RWPE2 (cell line): ENCODE measurements at places on chromosomes 2 and 18.

DNA sequence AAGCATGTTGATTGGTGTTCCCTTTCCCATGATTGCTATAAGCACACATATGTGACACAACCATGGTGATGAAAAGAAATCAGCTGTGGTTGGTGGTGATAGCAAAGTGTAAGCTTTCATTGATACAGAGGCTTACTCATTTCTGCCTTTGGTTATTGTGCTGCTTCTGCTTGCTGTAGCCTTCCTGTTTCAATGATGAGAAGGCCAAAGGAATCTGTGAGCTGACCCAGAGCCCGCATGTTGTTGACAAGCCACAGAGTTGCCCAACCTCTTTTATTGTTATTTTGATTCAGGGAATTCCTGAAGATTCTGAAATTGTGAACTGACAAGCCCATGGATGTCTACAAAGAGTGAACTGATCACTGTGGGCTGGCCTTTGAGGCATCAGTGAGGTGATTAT lies 164.4 kb downstream of the TMEFF2 start:
- no peak for DNase-seq

- DNase-seq: no peak
Measured at GRCh38 chr2:19251554-19251953, 106.9 kb downstream of the OSR1 start.

DNA sequence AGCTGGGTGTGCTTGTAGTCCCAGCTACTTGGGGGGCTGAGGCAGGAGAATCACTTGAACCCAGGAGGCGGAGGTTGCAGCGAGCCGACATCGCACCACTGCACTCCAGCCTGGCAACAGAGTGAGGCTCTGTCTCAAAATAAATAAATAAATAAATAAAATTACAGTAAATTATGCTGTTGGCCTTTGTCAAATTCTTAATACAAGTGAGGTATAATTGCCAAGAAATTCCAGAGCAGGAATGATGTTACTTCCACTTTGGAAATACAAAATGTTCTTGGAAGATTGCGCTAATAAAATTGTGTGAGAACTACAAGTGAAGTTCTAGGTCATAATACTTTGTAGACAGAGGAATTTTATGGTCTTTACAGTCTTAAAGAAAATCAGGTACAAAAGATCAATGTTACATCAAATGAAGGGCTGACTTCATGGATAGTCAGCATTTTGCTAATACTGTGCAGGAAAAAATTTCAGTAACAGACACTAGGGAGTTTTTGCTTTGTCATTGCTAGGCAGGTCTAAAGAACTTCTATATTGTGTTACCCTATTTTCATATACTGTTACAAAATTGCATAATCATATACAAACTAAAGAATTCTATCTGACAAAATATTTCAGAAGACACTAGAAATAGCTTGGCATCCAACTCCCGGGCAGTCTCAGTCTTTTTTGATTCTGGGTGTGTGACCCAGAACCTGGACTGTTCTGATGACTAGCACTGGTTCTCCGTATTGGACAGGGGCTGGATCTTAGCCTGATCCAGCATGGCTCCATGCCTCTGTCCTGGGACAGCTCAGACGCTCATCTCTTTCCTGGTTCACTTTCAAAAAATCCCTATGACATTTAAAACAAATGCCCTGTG lies 76.0 kb upstream of the STK17B start:
- DNase-seq: no peak

DNA sequence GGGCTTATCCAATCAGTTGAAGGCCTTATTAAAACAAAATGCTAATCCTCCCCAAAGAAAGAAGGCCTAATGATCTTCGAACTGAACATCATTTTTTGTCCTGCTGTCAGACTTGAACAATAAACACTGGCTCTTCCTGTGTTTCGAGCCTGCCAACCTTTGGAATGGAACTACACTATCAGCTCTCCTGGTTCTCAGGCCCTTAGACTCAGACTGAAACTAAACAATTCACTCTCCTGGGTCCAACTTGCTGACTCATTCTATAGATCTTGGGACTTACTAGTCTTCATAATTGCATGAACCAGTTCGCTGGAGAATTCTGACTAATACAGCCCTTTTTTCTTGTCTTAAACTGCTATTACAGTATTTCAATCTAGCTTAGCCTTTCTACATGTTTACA lies 235.2 kb downstream of the LNPK start:
- no peak for DNase-seq

- DNase-seq: no peak
Measured at GRCh38 chr2:215929602-215930335, 83.6 kb downstream of the MREG start.

GRCh38 chr2:41775366-41776025 lies 272.3 kb upstream of the PKDCC start:
- no peak for DNase-seq

DNA sequence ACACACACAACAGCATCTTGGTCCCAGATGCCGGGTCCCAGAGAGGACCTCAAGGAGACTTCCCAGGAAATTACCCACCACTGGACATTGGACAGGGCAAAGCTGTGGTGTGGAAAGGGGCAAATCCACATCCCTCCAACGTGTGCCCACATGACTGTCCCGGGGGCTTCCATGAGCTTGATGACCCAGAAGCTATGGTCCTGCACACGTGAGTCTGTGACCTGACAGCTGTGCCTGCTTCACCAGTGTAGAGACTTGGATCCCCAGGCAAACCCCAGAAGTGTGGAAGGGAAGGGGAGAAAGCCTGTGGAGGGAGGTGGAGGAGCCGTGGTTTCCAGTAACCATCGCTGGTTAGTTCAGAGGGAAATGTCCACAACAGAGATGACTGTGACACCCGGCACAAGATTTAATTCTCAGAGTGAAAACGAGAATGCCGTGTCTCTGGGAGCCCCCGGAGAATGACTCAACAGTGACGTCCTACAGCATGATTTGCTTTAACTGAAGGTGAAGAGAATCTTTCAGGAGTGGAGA lies 19.1 kb upstream of the GPR55 start:
- DNase-seq: no peak

DNA sequence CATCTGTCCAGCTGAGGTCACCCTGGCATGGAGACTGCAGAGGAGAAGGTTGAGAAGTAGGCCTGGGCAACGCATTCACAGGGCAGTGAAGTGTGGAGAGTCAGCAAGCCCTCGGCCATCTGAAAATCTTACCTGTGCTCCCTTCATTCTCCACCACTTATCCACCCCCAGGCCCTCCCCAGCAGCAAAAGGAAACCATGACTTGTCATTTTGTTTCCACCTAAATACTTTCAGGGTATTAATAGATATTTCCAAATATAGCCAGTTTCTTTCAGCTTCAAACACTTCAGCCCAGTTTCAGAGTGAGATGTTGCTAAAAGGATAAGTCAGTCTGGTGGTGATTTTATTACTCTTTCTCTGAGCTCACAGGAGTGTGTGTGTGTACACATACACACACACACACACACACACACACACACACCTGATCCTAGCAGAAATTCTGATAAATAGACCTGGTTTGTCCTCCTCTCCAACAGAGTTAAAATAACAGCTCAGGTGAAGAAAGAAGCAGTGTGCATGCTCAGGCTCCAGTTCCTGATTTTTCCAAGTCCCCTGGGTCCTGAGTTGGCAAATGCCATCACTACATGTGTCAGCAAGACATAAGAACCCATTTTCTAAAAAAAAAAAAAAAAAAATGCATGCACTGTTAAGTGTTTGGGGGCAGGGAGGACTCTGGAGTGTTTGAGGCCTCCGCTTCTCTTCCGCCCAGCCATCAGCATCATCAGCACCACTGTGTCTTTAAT lies 82.8 kb downstream of the LOXHD1 start:
- DNase-seq: no peak

- no peak for DNase-seq
Measured at GRCh38 chr18:25516121-25516520, 164.2 kb upstream of the ZNF521 start.

DNA sequence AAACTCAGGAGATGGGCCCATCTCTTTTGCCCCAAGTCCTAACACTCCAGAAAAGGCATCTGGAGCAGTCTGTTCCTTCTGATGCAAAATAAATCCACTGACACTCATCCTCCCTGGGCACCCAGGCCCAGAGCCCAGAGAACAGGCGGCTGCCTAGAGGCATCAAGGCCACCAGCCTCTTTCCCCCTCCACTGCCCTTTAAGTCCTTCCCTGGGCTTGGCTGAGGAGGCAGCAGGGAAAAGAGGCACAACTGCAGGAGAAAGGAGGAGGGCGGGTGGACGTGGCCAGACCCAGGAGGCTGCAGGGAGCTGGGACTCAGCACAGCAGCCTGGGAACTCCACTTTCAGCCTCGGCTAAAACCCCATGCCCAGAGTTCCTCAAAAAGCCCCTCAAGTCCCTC lies 99.7 kb upstream of the ID2 start:
- DNase-seq: no peak

- DNase-seq: no peak
Measured at GRCh38 chr2:12488352-12489318, 228.1 kb upstream of the TRIB2 start.

DNA sequence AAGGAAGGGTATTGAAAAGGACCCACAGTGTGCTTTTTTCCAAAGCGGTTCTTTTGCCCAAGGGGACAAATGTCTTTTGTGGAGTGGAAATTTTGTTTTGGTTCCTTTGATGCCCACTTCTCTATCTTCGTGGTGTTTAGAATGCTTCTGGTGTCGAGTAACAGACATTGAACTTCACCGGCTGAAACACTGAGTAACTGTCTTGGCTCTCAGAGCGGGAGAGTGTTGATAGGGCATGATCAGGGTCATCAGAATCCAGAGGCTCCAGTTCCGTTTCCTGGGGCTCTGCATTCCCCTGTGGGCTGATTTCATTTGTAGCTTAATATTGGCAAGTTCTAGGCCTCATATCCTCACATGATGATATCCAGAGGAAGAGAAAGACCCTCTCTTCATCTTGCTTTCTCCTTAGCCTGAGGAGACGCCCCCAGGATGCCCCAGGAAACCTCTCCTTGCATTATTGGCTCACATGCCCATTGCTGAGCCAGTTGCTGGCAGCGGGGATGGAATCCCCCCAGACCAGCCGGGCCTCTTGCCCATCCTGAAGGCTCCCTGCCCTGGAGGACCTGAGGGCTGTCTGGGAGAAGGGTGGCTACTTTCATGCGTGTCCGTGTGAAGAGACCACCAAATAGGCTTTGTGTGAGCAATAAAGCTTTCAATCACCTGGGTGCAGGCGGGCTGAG lies 27.9 kb upstream of the AGFG1 start:
- DNase-seq: no peak

GRCh38 chr18:4074647-4075046 lies 380.5 kb downstream of the DLGAP1 start:
- no peak for DNase-seq

DNA sequence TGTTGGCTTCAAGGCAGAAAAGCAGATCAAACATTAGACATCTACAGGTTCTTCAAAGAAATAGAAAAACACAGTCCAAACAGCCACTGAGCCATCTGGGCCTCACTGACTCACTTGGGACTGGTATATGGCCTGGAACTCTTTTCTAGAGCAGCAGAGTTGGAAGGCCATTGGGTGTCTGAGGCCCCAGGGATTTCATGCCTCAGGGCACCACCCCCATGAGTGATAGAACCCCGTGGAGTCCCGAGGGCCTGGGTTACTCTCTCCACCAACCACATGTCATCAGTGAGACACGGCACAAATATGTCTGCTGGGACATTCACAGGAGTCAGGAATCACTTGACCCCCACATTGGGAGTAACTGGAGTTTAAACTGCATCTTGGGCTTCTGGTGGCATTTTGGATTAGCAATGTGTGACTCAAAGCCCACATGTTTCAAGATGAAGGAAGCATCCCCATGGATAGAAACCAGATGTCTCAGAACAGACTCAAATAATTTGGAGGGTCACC lies 44.0 kb downstream of the CAPN13 start:
- no peak for DNase-seq

GRCh38 chr2:215498431-215498830 lies 62.6 kb upstream of the FN1 start:
- DNase-seq: no peak

DNA sequence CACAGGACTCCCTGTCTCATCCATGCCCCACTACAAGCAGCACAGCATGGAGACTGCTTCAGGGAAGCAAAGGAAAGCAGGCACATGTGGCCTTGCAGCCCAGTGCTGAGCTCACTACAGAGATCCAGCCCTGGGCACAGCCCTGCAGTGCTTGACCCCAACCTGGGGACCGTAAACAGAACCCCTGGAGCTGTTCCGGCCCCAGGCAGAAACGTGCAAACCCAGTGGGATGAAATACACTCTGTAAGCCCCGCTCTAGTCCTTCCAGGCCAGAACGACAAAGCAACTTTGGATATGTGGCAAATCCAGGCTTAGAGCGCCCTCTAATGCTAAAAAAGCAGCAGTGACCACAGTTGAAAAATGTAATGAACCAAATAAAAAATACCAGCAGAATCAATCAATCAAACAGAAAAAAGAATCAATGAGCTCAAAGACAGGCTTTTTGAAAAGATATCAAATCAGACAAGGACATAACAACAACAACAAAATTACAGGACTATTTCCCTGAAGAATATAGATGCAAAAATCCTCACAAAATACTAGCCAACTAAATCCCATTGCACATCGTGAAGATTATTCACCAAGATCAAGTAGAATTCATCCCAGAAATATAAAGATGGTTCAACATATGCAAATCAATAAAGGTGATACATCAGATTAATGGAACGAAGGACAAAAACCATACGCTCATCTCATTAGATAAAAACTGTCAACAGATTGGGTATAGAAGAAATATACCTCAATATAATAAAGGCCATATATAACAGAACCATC lies 45.6 kb downstream of the ZNF519 start:
- DNase-seq: no peak

- no peak for DNase-seq
Measured at GRCh38 chr2:95043300-95044093, 18.0 kb downstream of the MAL start.

GRCh38 chr2:238701341-238702206 lies 146.3 kb upstream of the TWIST2 start:
- DNase-seq: no peak

DNA sequence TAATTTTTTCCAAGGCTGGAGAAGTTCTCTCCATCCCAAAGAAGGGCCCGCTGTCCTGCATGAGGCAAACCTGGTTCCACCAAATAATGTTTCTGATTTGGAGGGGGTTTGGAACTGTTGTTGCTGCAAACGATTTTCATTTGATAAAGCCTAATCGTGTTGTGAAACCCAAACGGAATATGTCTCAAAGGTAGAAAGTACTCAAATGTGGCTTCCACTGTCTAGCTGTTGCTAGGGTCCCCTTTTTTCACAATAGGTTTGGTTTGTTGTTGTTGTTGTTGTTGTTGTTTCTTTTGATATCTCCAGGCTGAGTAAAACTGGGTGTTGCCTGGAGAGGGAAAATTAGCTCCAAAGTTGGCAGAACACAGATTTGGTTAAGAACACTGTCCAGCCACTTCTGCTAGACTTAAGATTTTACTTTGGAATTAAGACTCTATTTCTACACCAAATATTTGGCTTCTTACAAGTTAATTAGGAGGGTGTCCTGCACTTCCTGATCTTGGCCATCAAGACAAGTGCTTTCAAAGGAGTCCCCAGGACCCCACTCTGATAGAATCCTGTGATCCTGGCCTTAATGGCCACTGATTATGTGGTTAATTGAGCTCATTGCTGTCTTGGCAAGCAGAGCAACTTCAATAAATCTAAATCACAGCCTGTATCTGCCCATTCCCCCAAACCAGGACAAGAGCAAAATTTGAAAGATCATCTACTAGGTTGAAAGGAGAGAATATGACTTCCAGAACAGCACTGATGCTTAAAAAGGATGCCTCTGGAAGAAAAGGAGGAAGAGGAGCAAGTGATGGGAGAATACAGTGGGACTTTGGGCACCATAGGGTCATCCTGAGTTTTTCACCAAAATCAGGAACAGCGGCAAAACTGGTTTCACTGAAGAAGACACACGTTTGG lies 3.3 kb upstream of the HOXD13 start:
- DNase-seq: no peak
